ENCODE measurements at places on chromosomes 3 and 15. TPM values are rescaled to one million over a fixed set of nuclear protein-coding genes. Genes with fewer than 3 reads are reported as not detected.

The C3orf49 gene
- total RNA-seq, result not detected

The ATP13A4 gene
- 2.6 TPM for total RNA-seq

The CFAP100 gene
- total RNA-seq, result not detected

- peak overlapping the region; percentile 37 for H3K4me3 ChIP-seq
- peaks cover 44% of the 10 kb centered on the region for H3K36me3 ChIP-seq
- H3K27ac ChIP-seq, result peak overlapping the region; percentile 65
- no peaks in the 10 kb centered on the region for H3K27me3 ChIP-seq
- H3K4me1 ChIP-seq, result peaks cover 77% of the 10 kb centered on the region
These were observed 98.6 kb downstream of the RPL39L start for GRCh38 chr3:187040516-187041361.

- no peak for DNase-seq
- H3K4me3 ChIP-seq, result no peak overlapping the region
- no peak overlapping the region for H3K27ac ChIP-seq
- no peaks in the 10 kb centered on the region for H3K27me3 ChIP-seq
- no peaks in the 10 kb centered on the region for H3K36me3 ChIP-seq
These were observed 183.8 kb upstream of the THBS1 start for GRCh38 chr15:39396979-39397615.

GRCh38 chr3:184368586-184369183 is 7.2 kb downstream of the POLR2H start:
- peaks cover 10% of the 10 kb centered on the region for H3K36me3 ChIP-seq
- H3K4me1 ChIP-seq, result peaks cover 14% of the 10 kb centered on the region
- no peaks in the 10 kb centered on the region for H3K27me3 ChIP-seq
- no peak for DNase-seq

GRCh38 chr3:33612607-33613006 is 105.4 kb downstream of the CLASP2 start:
- no peaks in the 10 kb centered on the region for H3K36me3 ChIP-seq
- H3K4me1 ChIP-seq, result no peaks in the 10 kb centered on the region
- H3K4me3 ChIP-seq, result no peak overlapping the region
- no peak overlapping the region for H3K27ac ChIP-seq
- H3K27me3 ChIP-seq, result no peaks in the 10 kb centered on the region
- no peak for DNase-seq

DNA sequence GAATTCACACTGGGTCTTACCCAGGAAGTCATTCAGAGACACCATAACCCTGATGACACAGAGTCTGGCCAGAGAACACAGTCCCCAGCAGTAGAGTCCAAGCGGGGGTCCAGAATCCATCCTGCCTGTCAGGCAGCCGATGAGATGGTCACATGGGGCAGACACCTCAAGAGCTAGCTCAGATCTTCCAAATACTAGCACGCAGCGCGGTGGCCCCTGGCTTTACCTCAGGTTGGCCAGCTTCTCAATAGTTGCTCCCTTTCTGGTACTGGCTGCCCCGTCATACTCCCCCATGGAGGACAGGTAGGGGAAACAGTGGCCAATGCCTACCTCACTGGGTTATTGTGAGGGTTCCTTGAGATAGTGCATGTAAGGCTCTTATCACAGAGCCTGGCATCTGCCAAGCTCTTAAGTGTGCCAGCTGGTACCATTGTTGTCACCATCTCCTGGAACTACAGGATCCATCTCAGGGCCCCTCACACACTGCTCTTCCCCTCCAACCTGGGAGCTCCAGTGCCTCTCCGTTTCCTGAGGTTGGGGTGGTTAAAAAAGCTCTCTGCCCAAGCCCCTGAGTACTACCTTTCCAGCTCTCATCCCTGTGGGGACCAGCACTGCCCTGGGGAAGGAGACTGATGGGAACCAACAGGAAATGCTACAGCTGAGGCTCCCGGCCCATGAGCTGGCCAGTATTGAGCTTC is 3.5 kb upstream of the SLC28A1 start:
- no peaks in the 10 kb centered on the region for H3K27me3 ChIP-seq
- no peaks in the 10 kb centered on the region for H3K4me1 ChIP-seq
- DNase-seq, result no peak

GRCh38 chr15:29119847-29120246 is 149.8 kb downstream of the NSMCE3 start:
- H3K27ac ChIP-seq, result no peak overlapping the region
- DNase-seq, result no peak
- no peaks in the 10 kb centered on the region for H3K4me1 ChIP-seq
- no peak overlapping the region for H3K4me3 ChIP-seq

DNA sequence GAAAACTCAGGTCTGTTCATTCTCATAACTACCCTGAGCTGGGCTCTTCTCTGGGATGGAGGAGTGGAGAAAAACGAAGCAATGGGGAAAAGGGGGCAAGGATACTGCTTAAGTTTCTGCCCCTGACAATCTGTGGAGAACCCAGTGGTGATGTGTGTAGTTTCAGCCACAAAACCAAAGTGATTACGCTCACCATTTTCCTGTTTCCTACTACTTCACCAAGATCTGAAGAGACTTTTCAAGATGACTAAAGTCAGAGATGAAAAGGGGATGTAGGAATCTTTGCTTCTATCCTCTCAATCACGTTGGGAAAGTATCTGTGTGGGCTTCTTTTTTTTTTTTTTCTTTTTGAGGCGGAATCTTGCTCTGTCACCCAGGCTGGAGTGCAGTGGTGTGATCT is 8.3 kb upstream of the UBE2E1 start:
- no peak overlapping the region for H3K4me3 ChIP-seq
- DNase-seq, result no peak
- no peaks in the 10 kb centered on the region for H3K36me3 ChIP-seq
- no peaks in the 10 kb centered on the region for H3K4me1 ChIP-seq

DNA sequence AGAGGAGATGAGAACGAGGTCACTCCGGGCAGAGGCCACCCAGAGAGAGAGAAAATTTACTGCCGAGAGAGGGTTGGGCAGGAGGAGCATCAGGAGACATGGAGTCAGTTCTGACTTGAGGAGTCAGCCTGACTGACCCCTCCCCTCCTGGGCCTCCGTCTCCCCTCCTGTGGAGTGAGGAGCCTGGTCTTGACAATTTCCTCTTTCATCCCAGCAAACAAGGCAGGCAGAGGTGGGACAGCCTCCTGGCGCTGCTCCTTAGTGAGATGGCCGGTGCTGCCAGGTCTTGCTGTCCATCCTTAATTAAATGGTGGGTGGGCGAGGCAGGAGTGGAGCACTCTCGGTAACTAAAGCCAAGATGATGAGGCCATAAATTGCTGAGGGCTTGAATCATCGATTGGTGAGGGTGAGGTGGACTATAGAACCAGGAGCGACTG is 60.6 kb downstream of the CYP11A1 start:
- no peak overlapping the region for H3K27ac ChIP-seq
- H3K4me3 ChIP-seq, result no peak overlapping the region
- H3K27me3 ChIP-seq, result peaks cover 12% of the 10 kb centered on the region
- no peaks in the 10 kb centered on the region for H3K4me1 ChIP-seq
- DNase-seq, result no peak

- H3K36me3 ChIP-seq, result peaks cover 16% of the 10 kb centered on the region
- no peak overlapping the region for H3K4me3 ChIP-seq
- H3K27ac ChIP-seq, result no peak overlapping the region
- DNase-seq, result no peak
- H3K27me3 ChIP-seq, result no peaks in the 10 kb centered on the region
- H3K4me1 ChIP-seq, result peaks cover 60% of the 10 kb centered on the region
These were observed 878 bp upstream of the TLR9 start for GRCh38 chr3:52226229-52226817.

DNA sequence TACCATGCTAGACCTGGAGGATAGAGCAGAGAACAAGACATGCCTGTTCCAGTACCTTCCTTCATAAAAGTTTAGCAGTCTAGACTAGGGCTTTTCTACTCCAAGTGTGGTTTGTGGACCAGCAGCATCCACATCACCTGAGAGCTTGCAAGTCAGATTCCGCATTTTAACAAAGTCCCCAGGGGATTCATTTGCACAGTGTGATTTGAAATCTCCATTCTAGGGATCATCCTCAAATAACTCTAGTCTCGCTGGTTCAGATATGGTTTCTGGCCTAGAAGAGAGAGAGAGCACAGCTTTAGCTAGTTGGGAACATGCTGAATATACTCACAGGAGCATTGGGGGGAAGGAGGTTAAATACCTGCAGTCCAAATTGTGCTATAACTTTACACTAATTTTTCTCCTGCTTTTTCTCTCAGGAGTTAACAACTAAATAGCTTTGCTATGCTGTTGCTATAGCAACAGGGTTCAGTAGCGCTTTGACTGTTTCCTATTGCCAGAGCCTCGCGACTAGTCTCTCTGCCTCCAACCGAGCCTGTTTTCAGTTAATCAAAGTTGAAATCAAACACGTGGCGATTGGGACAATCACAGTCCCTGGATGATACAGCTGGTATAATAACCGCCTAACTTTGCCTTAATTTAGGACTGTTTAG is 64.0 kb upstream of the RASGRF1 start:
- no peaks in the 10 kb centered on the region for H3K4me1 ChIP-seq
- no peak overlapping the region for H3K4me3 ChIP-seq
- no peak for DNase-seq
- no peak overlapping the region for H3K27ac ChIP-seq
- no peaks in the 10 kb centered on the region for H3K36me3 ChIP-seq
- no peaks in the 10 kb centered on the region for H3K27me3 ChIP-seq

- H3K36me3 ChIP-seq, result no peaks in the 10 kb centered on the region
- DNase-seq, result no peak
- no peak overlapping the region for H3K27ac ChIP-seq
- H3K27me3 ChIP-seq, result no peaks in the 10 kb centered on the region
- H3K4me3 ChIP-seq, result no peak overlapping the region
These were observed 22.4 kb downstream of the DUOX2 start for GRCh38 chr15:45091576-45091975.

- no peak overlapping the region for H3K27ac ChIP-seq
- DNase-seq, result no peak
- H3K27me3 ChIP-seq, result no peaks in the 10 kb centered on the region
- no peak overlapping the region for H3K4me3 ChIP-seq
- H3K4me1 ChIP-seq, result no peaks in the 10 kb centered on the region
These were observed 12.7 kb upstream of the CLDN16 start for GRCh38 chr3:190375246-190375645.

DNA sequence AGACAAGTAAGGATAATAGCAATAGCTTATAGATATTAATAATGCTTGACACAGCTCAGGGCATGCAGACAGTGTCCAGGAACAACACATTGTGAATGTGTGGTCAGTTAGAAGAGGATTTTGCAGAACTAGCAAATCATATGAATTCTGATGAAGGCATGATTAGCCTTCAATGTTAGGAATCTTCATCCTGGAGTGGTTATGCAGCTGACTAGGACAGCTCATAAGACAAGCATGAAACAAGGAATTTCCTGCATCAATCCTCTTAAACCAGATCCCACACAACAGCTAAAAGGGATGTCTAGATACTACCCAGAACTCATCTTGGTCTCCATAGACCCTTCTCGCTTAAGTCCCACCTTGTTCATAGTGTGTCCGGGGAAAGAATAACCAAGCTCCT is 499.0 kb upstream of the ATP11B start:
- no peaks in the 10 kb centered on the region for H3K36me3 ChIP-seq
- H3K4me1 ChIP-seq, result no peaks in the 10 kb centered on the region
- no peak overlapping the region for H3K4me3 ChIP-seq
- H3K27ac ChIP-seq, result no peak overlapping the region

- DNase-seq, result peak; percentile 59
These were observed 2.2 kb upstream of the GRAMD2A start for GRCh38 chr15:72199721-72200212.

- no peak for DNase-seq
- H3K27ac ChIP-seq, result no peak overlapping the region
- H3K4me1 ChIP-seq, result no peaks in the 10 kb centered on the region
- H3K4me3 ChIP-seq, result no peak overlapping the region
- H3K36me3 ChIP-seq, result no peaks in the 10 kb centered on the region
These were observed 617.5 kb downstream of the ZPLD1 start for GRCh38 chr3:103052236-103052830.

- H3K4me1 ChIP-seq, result no peaks in the 10 kb centered on the region
- H3K4me3 ChIP-seq, result no peak overlapping the region
These were observed 17.1 kb downstream of the VILL start for GRCh38 chr3:38007754-38008090.

GRCh38 chr15:90388462-90389380 is 679 bp downstream of the IQGAP1 start:
- H3K36me3 ChIP-seq, result peaks cover 7% of the 10 kb centered on the region
- peak overlapping the region; percentile 87 for H3K4me3 ChIP-seq
- H3K27me3 ChIP-seq, result no peaks in the 10 kb centered on the region
- peak; percentile 78 for DNase-seq

All from CD8-positive, alpha-beta memory T cell (primary cell).